ENCODE measurements at places on chromosomes 6 and 20. TPM values are rescaled to one million over a fixed set of nuclear protein-coding genes. Genes with fewer than 3 reads are reported as not detected.

GRCh38 chr6:150129616-150130505 is 13.0 kb upstream of the PPP1R14C start:
- no peaks in the 10 kb centered on the region for H3K4me1 ChIP-seq
- no peaks in the 10 kb centered on the region for H3K27me3 ChIP-seq
- DNase-seq, result no peak
- H3K4me3 ChIP-seq, result no peak overlapping the region
- no peak overlapping the region for H3K27ac ChIP-seq
- no peaks in the 10 kb centered on the region for H3K36me3 ChIP-seq

Gene GPR6
- total RNA-seq, result not detected

GRCh38 chr20:48156521-48156920 is 371.2 kb upstream of the SULF2 start:
- H3K27ac ChIP-seq, result no peak overlapping the region
- H3K27me3 ChIP-seq, result no peaks in the 10 kb centered on the region

GRCh38 chr6:7647504-7647903 is 57.5 kb downstream of the SNRNP48 start:
- H3K27ac ChIP-seq, result no peak overlapping the region
- H3K4me3 ChIP-seq, result no peak overlapping the region
- H3K36me3 ChIP-seq, result no peaks in the 10 kb centered on the region
- no peaks in the 10 kb centered on the region for H3K4me1 ChIP-seq
- DNase-seq, result no peak

Gene GSTA2
- total RNA-seq, result not detected

DNA sequence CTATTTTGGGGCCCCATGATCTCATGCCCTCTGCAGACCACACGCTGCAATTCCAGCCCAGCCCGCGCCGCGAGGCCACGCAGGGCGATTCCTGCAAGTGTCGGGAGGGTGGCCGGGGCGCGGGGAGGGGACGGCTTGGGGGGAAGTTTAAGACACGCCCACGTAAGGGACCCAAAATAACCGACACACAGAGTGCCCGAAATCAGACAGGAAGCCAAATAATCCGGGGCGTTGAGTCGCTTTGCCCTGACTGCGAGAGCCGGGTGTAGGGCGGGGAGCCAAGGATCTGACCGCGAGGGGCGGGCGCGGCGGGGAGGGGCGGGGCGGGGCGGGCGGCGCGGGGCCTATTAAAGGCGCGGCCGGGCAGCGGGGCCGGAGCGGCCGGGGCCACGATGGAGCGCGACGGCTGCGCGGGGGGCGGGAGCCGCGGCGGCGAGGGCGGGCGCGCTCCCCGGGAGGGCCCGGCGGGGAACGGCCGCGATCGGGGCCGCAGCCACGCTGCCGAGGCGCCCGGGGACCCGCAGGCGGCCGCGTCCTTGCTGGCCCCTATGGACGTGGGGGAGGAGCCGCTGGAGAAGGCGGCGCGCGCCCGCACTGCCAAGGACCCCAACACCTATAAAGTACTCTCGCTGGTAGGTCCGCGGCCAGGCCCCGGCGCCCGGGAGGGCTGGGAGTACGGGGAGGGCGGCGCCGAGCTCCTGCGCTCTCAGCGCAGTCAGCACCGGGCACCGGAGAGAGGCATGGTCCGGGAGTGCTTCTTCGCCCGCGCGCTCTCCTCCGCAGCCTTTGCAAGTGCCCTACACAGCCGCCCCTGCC is at the start of gene ENPP1:
ENPP1 (plus strand) TSS at position 377 of the 816 bp plus-strand sequence; CDS start at position 393, 16 bp downstream.
- H3K4me1 ChIP-seq, result peaks cover 14% of the 10 kb centered on the region
- no peaks in the 10 kb centered on the region for H3K36me3 ChIP-seq
- H3K4me3 ChIP-seq, result peak within 1 kb of the TSS; percentile 56
- 0 out of 2 replicates have a peak, but pooled peaks cover 5% of the 10 kb centered on the region for H3K27me3 ChIP-seq

- H3K27ac ChIP-seq, result no peak overlapping the region
- no peak overlapping the region for H3K4me3 ChIP-seq
- H3K36me3 ChIP-seq, result no peaks in the 10 kb centered on the region
- no peaks in the 10 kb centered on the region for H3K27me3 ChIP-seq
- no peaks in the 10 kb centered on the region for H3K4me1 ChIP-seq
- no peak for DNase-seq
These were observed 62.2 kb downstream of the FILIP1 start for GRCh38 chr6:75431379-75431778.

GRCh38 chr6:64254558-64254957 is 619.0 kb downstream of the PHF3 start:
- no peaks in the 10 kb centered on the region for H3K4me1 ChIP-seq
- DNase-seq, result no peak
- H3K27ac ChIP-seq, result no peak overlapping the region
- H3K4me3 ChIP-seq, result no peak overlapping the region

DNA sequence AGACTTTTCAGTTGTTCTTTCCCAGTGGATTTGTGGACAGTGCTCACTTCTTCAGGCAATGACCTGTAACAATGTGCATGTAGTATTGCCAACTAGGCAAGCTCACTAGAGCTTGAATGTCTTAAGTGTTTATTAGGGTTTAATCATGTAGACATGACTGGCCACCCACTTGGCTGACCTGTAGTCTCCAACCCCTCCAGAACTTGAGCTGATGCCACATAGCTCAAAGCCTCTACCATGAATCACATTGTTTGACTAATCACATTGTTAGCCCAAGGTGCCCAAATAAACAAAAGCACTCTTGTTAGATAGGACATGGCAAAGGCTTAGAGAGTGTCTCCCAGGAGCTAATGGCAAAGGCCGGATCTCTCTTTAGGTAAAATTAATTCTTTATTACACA is 272.7 kb downstream of the GRIK2 start:
- H3K27me3 ChIP-seq, result no peaks in the 10 kb centered on the region
- H3K4me3 ChIP-seq, result no peak overlapping the region
- H3K4me1 ChIP-seq, result peaks cover 7% of the 10 kb centered on the region
- H3K27ac ChIP-seq, result no peak overlapping the region

GRCh38 chr6:13445005-13445743 is 42.2 kb downstream of the GFOD1 start:
- no peaks in the 10 kb centered on the region for H3K36me3 ChIP-seq
- peaks cover 19% of the 10 kb centered on the region for H3K4me1 ChIP-seq

Gene VNN1
- total RNA-seq, result not detected

- peaks cover 44% of the 10 kb centered on the region for H3K4me1 ChIP-seq
- no peak overlapping the region for H3K4me3 ChIP-seq
- DNase-seq, result no peak
- H3K27me3 ChIP-seq, result no peaks in the 10 kb centered on the region
- no peaks in the 10 kb centered on the region for H3K36me3 ChIP-seq
These were observed 47.2 kb downstream of the TRERF1 start for GRCh38 chr6:42404484-42404883.
